ENCODE measurements at places on chromosomes 1 and 21. TPM values are rescaled to one million over a fixed set of nuclear protein-coding genes. Genes with fewer than 3 reads are reported as not detected.
A peak's percentile ranks its signal among the peaks of the same experiment; 100 is the strongest.

Gene ILDR2
- 9.8 TPM for total RNA-seq

Gene RIIAD1
- not detected for total RNA-seq

- no peak overlapping the region for H3K27ac ChIP-seq
- peaks cover 16% of the 10 kb centered on the region for H3K27me3 ChIP-seq
- H3K4me3 ChIP-seq = no peak overlapping the region
Observed at GRCh38 chr1:230047114-230047865, 19.7 kb upstream of the GALNT2 start.

GRCh38 chr1:87961992-87962391 lies 633.3 kb downstream of the LMO4 start:
- no peaks in the 10 kb centered on the region for H3K36me3 ChIP-seq
- no peak for DNase-seq
- no peak overlapping the region for H3K4me3 ChIP-seq
- no peaks in the 10 kb centered on the region for H3K4me1 ChIP-seq

GRCh38 chr1:205259324-205259832 lies 31.6 kb downstream of the TMCC2 start:
- no peak overlapping the region for H3K27ac ChIP-seq
- H3K4me3 ChIP-seq = no peak overlapping the region
- no peak for DNase-seq
- peaks cover 20% of the 10 kb centered on the region for H3K4me1 ChIP-seq
- H3K27me3 ChIP-seq = peaks cover 2% of the 10 kb centered on the region

GRCh38 chr1:20787840-20788795 lies 1.0 kb upstream of the HP1BP3 start:
- peaks cover 10% of the 10 kb centered on the region for H3K36me3 ChIP-seq
- no peaks in the 10 kb centered on the region for H3K27me3 ChIP-seq
- no peak for DNase-seq
- peak overlapping the region; percentile 90 for H3K27ac ChIP-seq
- H3K4me3 ChIP-seq = peak overlapping the region; percentile 91
- peaks cover 27% of the 10 kb centered on the region for H3K4me1 ChIP-seq

DNA sequence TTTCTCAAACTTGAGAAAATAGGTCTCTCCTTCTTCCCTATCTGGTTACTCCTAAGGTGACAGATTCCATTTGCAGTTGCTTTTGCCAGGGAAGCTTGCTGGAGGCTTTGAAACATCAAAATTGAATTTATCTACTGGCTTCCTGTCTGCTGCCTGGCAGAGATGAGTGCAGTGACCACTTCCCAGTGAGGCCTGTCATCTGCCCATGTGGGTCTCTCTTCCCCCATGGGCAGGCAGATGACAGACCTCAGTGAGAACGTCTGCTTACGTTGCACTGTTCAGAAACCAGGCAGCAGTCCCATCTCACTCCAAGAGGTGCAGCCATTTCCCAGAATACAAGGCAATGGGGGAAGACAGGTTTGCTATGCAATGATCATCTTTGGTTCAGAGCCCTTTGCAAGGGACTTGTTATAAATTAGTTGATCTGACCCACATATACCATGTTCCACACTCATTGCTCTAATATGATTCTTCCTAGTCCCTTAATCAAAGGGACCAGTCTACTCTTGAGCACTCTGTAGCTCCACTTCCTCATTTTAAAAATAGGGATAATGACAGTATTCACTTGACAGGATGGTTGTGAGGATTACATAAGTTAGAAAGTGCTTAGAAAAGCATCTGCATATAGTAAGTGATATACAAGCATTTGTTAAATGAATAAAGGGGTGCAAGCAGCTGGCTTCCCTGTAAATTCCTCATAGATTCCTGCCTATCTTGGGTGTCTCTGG lies 10.6 kb downstream of the PGBD5 start:
- no peak for DNase-seq
- no peaks in the 10 kb centered on the region for H3K36me3 ChIP-seq
- no peaks in the 10 kb centered on the region for H3K4me1 ChIP-seq

Measured in activated CD4-positive, alpha-beta memory T cell treated with anti-CD3 and anti-CD28 coated beads, Interleukin-2, amount 10 ng/mL, durations not matched to agents 7 days and 5 days (primary cell).